ENCODE measurements at places on chromosomes 5 and 9.

- DNase-seq, result no peak
Measured at GRCh38 chr5:147508711-147509040, 1.2 kb downstream of the DPYSL3 start.

DNA sequence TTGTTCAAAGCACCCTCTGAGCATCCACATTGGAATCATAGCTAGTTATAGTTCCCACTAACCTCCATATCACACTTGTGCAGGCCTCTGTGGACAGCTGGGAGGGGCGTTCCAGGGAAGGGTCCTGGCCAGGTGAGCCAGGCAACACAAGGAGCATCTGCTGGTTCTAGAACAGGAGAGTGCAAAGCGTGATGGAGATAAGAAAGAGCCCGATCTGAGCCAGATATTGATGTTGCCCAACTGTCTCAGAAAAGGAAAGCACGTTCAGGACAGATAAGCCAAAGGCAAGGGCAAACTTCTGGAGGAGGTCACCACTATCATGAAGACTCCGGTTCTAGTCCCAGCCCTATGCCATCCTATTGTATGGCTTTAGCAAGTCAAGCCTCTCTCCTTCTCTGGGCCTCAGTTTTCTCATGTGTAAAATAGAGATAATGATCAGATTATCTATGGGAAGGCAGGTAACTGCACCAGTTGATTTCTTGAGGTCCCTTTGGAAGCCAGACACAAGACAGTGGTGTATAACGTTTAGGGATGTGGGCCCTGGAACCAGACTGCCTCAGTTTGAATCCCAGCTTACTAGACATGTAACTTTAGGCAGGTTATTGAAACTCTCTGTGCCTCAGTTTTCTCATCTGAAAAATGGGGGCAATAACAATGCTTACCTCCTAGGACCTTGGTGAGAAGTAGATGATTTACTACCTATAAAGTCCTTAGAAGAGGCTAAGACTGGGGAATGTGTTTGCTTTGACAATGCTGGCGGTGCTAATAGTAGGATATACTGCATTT lies 19.8 kb downstream of the GABBR2 start:
- DNase-seq, result no peak

- DNase-seq, result no peak
Measured at GRCh38 chr9:128161215-128161902, 1.3 kb downstream of the BBLN start.

- no peak for DNase-seq
Measured at GRCh38 chr5:143055596-143056338, 285.6 kb downstream of the ARHGAP26 start.

GRCh38 chr5:6611334-6612256 lies 21.2 kb downstream of the NSUN2 start:
- DNase-seq, result no peak

All from Peyer's patch (tissue), 4 donors.